ENCODE measurements at places on chromosomes 6 and 20.

GRCh38 chr20:29326376-29327070 lies 1930.9 kb upstream of the DEFB115 start:
- DNase-seq, result no peak

DNA sequence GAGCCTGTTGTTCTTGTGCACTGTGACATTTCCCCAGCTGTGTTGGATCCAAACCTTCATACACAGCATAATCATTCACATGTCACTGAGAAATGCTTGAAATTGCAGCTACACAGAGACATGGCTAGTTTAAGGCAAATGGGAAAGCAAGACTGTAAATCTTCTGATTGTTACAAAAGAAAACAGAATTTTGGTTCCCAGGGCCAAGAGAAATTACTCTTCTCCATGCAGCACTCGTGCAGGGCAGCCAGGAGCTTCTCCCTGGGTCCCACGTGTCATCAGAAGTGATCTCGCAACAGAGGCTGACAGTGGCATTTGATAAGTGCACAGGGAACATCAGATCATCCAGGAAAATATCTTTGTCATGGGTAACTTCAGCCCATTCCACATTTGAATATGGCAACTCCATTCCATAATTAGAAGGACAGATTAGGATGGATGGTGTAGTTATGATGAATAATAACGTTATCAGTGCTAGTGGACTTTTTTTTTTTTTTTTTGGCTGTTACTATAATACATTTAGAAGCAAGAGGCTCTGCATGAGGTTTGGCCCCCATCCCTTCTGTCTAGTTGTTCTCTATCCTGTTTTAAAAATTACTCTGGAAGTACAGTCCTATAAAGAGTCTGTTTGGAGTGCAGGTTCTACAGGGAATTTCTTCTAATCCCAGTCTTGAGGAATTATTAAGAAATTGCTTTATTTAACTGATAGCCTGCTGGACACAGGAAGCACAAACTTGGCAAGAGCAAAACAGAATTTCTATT lies 571.0 kb upstream of the NOX3 start:
- DNase-seq, result no peak

DNA sequence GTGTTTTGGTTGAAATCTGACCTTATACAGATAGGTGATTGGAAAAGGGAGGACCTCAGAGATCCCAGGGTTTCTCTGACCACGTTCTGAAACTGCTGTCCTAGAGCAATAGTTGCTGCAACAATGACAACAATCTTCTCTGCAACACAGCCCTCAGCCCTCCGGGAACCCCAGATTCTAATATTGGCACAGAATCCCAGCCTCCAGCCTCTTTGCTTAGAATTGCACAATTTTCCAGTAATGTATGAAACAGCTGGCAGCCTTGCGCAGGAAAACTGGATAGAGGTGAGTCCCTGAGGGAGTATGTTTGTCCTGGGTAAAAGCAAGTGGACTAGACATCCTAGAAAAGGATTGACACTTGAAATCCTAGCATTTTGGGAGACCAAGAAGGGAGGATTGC lies 30.4 kb upstream of the PNRC1 start:
- DNase-seq, result no peak

DNA sequence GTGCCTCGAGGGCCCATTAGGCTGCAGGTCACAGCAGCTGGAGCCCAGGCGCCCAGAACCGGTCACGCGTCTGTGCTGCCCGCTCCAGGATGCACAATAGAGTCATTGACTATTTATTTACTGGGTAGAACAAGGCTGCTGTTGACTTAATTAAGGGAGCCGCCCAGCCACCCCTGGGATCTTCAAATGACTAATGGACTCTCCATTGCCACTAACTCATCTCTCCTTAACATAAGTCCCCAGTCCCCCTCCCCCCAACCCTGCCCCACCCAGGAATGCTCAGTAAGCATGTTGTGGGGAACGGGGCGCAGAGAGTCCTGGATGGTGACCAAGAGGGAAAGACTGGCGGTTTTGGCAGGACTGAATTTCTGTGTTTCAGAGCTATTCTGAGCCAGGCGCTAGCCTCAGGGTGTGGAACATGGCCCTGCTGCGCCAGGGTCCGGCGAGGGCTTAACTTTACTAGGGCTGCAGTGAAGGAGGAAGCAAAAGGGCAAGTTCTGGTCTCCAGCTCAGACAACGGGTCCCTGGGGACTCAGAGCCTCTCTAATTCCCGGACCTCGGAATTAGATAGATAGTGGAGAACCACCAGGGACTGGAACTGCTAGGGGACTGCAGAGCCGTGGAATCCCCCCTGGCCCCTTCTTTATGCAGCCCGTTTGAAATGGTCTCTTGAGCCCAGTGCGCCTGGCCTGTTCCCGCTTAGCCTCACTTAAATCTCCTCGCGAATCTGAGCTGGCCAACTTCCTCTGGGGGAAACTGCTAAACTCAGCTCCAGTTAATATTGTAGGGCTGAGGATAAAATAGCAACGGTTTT lies 1.5 kb upstream of the GRIK2 start:
- no peak for DNase-seq

GRCh38 chr20:5766085-5766764 lies 16.0 kb downstream of the SHLD1 start:
- no peak for DNase-seq

GRCh38 chr6:125584468-125584939 lies 164.9 kb upstream of the HEY2 start:
- no peak for DNase-seq

DNA sequence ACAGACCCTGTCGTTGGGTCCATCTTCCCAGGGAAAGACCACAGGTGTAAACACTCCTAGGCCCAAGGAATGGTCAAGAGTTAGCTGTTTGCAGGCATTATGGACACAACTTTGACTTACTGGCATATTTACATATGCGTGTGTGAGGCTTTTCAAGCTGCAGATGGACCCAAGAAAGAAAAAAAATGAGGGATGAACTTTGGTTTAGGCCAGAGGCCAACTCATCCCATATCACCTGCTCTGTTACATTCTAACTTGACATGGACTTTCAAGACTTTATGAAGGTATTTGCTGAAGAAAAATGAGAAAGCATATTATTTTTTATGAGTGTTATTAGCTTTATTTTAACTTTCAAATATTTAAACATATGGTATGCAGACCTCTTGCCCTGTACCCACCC lies 6.9 kb downstream of the COL19A1 start:
- DNase-seq, result no peak

DNA sequence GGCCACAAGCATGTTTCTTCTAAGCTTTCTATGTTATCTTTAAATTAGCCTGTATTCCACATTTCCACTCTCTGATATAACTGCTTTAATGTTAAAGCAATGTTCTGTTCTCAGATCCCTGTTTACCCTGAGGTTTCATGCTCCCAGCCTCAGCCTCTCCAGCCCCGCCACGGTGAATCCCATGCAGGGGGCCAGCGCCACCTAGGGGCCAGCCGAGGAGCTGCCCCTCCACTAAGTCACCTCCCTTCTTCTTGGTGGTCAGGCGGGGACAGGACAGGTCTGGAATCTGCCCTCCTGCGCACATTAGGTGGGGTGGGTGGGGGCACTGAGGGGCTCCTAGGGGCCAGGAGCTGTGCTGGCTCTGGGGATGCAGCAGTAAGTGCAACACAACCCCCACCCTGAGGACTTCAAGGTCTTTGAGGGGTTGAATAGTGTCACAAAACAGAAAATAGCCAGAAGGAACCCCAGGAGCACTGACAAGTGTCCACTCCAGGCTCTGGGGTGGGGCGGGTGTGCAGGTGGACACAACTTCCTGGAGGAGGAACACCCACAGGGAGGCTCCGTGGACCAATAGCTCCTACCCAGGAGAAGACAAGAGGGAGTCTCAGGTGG lies 61.6 kb downstream of the RAB44 start:
- peak; percentile 84 for DNase-seq

Data from GM12891 (cell line).